ENCODE measurements at places on chromosomes 2 and 18.

- DNase-seq: no peak
These were observed 34.0 kb downstream of the EPAS1 start for GRCh38 chr2:46331109-46331766.

DNA sequence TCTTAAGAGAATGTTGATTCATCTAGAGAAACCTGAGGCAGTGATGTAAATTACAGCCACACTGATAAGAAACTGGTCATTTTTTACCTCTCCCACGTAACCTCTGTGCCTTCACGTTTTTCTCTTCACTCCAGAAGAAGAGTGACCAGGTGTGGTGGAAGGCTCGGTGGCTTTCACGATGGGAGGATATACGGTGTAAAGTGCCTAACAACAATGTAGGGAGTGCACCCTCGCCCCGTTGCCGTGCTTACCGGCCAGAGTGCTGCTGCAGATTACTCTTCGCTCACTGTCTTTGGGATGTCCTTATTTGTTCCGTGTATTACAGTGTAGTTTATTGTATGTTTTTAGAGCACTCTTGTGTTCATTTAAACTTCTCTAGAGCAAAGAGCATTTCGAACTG lies 46.5 kb downstream of the NCK2 start:
- no peak for DNase-seq

DNA sequence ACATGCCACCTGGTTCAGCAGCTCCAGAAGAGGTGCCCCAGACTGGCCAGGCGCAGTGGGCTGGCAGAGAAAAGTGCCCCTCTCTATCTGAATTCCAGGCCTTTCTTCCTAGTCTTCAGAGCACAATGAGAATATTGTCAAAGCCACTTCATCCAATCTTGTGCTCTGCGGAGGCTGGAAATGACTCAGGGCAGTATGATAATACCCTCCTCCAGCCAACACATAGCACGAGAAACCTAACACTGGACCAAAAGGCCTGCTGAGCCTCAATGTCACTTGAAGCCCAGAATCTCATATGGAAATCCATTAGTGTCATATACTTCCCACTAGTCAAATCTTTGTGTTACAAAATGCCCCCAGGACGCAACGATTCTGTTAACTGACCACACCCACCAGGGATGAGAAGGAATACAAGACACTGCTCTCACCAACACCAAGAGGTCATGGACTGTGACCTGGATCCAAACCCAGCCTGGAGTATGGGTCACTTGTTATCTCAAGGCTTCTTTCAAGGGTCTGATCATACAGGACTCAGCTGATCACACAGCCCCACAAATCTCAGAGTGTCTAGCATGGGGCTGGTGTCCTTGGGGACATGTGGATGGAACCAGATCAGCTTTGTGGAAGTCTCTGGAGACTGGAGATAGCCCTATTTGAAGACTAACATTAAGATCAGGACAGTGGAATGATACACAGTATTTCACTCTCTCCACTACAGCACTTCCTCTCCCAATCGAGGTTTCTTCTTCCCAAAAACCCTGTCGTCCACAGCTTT lies 10.1 kb downstream of the KIF3C start:
- no peak for DNase-seq

DNA sequence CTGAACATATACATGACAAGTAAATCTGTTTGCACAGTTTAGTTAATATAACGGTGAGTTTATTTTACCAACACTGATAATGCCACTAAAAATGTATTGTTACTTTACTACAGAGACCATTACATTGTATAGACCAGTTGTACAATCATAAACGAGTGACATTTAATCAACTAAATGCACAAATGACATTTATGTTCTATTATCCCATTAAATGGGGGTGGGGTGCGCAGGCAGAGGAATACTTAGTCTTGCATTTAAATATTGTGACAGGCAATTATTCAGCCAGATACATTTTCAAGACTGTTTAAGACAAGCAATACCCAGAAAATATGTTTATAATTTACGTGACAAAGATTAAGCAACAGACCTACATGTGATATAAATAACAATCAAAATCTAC lies 72.0 kb upstream of the CHAC2 start:
- no peak for DNase-seq

GRCh38 chr2:65369574-65369973 lies 62.8 kb downstream of the SPRED2 start:
- no peak for DNase-seq

- no peak for DNase-seq
These were observed 231.1 kb upstream of the HS6ST1 start for GRCh38 chr2:128549646-128550260.

GRCh38 chr2:222391743-222392285 lies 32.5 kb upstream of the SGPP2 start:
- no peak for DNase-seq

DNA sequence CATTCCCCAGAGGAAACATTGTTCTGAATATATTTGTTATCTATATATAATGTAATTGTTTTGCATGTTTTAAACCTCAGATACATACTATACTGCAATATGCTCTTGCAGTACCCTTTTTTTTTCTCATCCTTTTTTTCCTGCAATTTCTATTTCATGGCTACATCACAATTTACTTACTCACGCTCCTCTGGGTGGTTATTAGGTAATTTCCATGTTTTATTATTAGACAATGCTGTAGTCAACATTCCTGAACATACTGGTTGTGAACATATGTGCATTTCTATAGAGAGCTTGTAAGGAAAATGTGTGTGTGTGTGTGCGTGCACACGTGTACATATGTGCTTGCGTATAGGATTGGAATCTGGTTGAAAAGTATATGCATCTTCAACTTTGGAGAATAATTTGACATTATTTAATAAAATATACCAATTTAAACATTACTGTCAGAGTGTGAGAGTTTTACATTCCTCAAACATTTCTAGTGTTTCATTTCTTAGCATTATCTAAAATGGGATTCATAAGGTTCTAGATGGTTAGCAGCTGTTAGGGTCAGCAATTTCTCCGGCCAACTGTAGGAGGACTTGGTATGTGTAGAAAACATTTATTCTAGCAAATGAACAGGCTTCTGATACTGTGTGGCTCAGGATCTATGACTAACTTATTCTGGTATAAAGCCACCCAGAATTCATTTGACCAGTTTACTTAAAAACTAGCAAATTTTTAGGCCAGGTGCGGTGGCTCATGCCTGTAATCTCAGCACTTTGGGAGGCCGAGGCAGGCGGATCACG lies 22.4 kb downstream of the NCOA1 start:
- no peak for DNase-seq
